ENCODE measurements at places on chromosomes 11 and 22.

- no peak for DNase-seq
These were observed 49.1 kb downstream of the RCN1 start for GRCh38 chr11:32139896-32140520.

DNA sequence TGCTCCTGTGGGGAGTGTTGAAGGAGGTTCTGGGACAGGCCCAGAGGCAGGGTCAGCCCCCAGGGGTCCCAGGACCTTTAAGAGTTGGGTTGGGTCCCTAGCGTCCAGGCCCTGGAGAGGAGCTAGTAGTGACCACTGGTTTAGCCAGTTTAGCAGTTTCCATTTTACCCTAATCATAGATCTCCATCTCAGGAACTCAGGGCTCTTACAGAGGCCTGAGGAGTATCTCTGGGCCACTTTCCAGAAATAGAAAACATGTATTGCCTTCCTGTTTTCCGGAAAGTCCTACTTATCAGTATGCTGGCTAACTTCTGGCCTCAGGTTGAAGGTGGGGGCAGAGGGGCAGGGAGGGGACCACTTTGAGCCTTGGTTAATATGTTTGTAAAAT lies 13.5 kb downstream of the NCF4 start:
- no peak for DNase-seq

- DNase-seq = no peak
These were observed 88.1 kb upstream of the IGLL5 start for GRCh38 chr22:22799561-22799960.

GRCh38 chr11:45259592-45259991 lies 26.5 kb downstream of the SYT13 start:
- DNase-seq = no peak

- peak; percentile 15 for DNase-seq
These were observed 17.6 kb upstream of the LIN7C start for GRCh38 chr11:27524155-27524554.

GRCh38 chr22:49111085-49111484 lies 716.6 kb downstream of the BRD1 start:
- no peak for DNase-seq

DNA sequence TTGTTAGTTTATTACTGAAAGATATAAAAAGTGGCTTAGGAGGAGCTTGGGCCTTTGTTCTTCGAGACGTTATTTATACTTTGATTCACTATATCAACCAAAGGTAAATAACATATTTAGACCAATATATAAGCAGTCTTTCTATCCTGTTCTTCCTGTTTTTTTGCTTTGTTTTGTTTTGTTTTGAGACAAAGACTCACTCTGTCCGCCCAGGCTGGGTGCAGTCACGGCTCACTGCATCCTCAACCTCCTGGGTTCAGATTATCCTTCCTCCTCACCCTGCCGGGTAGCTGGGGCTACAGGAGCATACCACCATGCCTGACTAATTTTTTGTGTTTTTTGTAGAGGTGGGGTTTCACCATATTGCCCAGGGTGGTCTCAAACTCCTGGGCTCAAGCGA lies 66.8 kb downstream of the ATM start:
- no peak for DNase-seq

- DNase-seq = no peak
These were observed 38.1 kb downstream of the SLC36A4 start for GRCh38 chr11:93159721-93160120.

DNA sequence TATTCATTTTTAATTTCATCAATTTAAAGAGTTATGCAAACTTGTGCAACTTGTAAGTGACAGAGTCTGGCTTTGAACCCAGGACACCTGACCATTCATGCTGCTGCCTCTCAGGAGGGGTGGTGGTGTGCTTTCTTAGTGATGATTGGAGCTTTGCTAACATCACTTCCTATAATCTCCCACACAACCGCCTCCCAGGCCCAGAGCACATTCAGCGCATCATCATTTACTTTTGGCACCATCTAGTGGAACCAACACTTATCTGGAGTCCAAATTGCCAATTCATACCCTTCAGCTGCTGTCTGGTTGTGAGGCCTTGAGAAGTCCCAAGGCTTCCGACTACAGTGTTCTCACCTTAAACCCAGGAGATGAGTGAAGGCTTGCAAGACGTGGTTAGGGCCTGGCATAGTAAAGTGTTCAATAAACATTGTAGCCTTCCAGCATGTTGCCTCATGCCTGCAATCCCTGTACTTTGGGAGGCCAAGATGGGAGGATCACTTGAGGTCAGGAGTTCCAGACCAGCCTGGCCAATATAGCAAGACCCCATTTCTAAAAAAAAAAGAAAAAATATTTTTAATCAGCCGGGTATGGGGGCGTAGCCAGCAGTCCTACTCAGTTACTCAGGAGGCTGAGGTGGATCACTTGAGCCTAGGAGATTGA lies 1.1 kb upstream of the TTLL1 start:
- peak; percentile 49 for DNase-seq

GRCh38 chr11:106031936-106032335 lies 9.9 kb upstream of the MSANTD4 start:
- no peak for DNase-seq

- no peak for DNase-seq
These were observed 3.2 kb upstream of the STK33 start for GRCh38 chr11:8597182-8597581.

DNA sequence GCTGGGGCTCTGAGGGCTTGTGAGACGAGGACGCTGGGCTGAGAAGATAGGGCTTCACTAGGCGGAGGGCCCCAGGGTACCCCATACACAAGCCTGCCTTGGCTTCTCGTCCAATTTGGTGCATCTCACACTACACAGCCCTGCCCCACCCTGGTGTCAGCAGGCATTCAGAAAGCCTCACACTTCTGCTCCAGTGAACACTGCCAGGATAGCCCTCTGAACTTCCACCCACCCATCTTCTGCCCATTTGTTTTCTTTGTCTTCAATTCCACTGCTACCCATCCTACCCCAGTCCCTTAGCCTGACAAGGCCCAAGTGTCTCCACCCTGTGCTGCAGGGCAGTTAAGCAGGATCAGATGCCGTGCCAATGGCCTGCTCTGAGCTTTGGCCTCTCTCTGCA lies 1.9 kb upstream of the BUD13 start:
- no peak for DNase-seq

- DNase-seq = peak; percentile 27
These were observed 5.7 kb downstream of the FTH1 start for GRCh38 chr11:61961570-61962212.

DNA sequence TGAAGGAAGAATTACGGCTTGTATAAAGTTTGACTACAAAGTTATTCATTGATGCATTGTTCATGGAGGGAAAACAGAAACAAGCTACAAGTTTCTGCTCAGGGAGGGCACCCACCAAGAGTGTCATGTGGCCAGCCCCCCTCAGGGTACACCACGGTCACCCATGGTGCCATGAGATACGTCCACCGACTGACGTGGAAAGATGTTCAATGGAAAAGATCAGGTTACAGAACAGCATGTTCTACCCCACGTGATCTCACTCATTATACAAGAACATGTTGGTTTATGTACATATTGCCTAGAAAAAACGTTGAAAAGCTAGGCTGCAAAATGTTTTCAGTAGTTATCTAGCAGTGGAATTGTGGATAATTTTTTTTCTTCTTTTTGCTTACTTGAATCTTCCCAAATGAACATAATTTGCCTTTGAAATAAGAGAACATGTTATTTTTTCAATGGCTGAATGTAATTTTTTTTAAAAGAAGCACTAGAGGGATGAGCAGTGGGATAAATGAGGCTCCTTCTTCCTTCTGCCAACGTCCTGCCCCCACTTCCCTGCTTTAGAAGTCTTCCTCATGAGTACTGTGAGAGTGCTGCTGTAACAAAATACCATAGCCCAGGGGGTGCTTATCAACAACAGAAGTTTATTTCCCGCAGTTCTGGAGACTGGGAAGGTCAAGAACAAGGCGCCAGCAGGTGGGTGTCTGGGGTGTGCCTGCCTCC lies 22.5 kb downstream of the RCN1 start:
- DNase-seq = no peak

DNA sequence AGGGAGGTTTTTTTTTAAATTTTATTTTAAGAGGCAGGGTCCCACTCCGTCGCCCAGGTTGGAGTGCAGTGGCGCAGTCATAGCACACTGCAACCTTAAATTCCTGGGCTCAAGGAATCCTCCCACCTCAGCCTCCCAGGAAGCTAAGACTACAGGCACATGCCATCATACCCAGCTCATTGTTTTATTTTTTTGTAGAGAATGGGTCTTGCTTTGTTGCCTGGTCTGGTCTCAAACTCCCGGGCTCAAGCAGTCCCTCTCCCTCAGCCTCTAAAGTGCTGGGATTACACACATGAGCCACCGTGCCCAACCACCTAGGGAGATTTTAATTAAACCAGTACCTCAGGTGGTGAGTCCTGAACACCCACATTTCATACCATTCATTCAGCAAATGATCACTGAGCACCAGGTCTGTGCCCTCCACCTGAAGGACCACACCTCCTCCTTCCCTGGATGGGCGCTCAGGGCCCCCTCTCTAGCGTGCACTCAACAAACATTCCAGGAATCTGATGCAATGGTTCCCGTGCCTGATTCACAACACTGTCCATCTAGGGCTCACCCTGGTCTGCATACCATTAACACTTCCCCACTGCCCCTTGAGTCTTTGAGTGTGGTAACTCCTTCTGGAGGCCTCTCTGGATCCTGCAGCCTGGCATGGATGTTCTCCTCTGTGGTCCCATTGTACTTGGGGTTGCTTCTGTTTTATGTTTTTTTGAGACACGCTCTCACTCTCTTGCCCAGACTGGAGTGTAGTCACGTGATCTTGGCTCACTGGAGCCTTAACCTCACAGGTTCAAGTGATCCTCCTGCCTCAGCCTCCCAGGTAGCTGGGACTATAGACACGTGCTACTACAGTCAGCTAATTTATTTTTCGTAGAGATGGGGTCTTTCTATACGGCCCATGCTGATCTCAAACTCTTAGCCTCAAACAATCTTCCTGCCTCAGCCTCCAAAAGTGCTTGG lies 9.6 kb upstream of the MYH9 start:
- no peak for DNase-seq

DNA sequence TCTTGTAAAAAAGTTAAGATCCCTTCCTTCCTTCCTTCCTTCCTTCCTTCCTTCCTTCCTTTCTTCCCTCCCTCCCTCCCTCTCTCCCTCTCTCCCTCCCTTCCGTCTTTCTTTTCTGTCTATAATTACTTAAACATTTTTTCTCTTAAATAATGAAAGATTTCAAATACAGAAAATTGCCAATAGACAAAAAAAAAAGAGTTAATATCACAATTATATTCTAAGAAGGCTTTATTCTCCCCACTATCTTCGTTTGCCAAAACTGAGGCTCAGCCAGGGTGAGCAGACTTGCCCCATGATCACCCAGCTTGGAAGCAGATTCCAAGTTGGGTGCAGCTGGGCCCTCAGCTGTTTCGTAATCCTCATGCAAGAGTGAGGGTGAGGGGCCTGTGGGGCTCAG lies 327 bp upstream of the CACNA1I start:
- no peak for DNase-seq

GRCh38 chr22:48880749-48881148 lies 946.9 kb downstream of the BRD1 start:
- no peak for DNase-seq

GRCh38 chr11:85826116-85826855 lies 15.3 kb upstream of the SYTL2 start:
- DNase-seq = peak; percentile 46

DNA sequence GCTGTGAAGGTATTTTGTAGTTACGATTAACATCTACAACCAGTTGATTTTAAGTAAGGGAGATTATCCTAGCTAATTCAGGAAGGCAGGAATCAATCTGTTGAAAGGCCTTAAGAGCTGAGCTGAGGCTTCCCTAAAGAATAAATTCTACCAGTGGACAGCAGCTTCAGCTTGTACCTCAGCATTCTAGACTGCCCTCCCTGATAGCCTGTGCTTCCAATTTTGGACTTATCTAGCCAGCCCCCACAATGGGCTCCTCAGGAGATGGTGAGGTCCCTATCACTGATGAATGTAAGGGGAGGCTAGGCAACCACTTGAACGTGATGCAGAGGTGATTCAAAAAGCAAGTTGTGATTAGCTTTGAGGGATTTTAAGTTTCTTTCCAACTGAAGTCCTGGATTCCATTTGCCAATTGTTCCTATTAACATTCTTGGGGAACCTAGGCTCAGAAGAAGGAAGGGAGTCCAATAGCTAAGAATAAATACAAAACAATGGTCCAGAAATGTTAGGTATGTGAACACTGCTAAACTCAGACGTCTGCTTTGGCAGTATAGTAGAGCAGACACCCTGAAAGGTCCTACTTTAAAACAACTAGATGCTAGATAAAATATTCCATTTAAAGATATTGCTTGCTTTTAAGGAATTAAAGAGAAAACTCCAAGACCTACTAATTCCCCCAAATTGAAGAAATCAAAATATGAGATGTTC lies 404.3 kb upstream of the TENM4 start:
- DNase-seq = no peak

DNA sequence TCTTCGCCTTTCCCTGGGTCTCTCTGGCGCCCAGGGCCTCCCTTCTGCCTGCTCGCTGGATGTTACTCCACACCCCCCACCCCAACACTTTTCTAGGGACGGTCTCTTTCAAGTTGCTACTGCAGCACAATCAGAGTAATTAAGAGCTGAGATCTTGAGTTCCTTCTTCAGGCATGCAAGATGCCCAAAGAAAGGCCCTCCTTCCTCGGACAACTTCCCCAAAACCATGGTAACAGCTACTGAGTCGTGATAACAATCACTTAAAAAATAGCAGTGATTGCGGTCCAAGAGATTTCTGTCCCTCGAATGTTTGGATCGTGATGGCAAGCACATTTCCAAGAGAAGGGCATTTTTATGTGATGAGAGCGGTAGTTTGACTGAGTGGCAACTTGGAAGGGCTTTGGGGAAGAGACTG lies 638 bp upstream of the TENM4 start:
- DNase-seq = no peak

DNA sequence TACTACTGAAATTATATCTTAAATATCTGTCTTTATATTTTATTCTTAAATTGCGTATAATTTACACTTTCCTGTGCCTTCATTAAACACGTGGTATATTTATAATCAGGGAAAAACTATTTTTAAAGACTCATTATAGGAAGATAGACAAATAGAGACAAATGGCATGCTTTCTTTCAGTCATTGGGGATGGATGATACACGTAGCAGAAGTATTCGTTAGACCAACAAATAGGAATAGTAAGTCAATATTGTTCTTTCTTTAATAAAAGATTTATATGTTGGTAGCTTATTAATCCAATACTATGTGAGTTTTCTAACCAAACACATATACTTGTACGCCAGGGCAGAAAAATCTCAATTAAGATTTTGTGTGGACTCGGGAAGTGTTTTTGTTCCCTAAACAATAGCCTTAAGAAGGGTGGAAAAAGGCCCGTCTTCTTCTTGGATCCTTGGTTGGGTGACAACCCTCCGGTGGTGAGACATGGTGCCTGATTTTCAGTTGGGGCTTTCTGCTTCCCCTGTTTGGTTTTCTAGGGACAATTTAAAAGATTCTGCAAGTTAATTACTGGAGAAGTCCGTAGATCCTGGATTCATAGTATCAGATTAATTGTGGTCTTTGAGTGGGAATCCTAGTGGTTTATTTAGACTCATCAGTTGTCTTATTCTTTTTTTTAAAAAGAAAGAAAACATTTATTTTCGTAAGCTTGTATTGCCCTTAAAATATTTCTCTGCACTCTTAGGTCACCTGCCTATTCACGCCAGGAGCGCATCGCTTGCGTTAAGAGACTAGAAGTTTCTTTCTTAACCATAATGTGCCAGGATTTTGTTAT lies 83.5 kb upstream of the WNT7B start:
- no peak for DNase-seq
